ENCODE measurements at places on chromosomes 5 and 9.

DNA sequence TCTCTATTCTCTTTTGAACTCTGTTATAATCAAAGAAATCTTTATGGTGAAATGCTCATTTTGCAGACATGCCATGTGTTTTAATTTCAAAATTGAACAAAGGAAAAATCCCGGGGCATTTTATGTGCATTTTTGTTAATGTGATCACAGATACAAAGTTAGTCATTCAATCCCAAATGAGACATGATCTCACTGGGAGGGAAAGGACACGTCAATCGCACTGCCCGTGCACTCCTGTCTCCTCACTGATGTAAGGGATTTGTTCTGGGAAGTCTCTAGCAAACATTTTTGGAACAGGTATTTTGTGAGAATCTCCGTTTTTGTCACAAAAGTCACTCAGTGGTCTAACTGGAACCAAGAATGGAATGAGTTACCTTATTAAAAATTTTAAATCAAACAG lies 97.9 kb upstream of the RANBP6 start:
- DNase-seq = no peak

- peak; percentile 3 for DNase-seq
These were observed 12.6 kb upstream of the LPCAT1 start for GRCh38 chr5:1536322-1536845.

DNA sequence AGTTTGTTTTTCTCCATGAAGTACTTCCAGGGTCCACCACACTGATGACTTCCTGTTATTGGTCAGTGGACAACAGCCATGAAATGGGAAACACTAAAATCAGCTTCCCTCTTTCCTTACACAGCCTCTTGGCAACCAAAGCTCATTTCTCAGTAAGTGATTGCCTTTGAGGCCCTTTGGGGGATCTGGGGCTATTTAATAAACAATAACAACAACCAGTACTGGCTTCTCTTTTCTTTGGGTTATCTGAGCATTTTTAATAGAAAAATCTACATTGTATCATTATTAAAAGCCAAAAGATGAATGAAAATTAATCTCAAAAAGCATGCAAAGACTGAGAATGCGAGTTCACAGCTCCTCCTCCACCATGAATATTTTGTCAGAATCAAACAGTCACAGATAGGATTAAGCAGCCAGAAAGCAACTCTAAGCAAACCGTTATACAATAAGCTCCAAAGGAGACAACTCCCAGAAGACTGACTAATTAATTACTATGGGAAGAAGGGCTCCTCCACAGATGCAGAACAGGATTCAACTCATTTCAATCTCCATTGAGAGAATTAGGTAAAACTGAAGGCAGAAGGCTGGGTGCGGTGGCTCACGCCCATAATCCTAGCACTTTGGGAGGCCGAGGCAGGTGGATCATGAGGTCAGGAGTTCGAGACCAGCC lies 68.3 kb downstream of the SERINC5 start:
- DNase-seq = peak; percentile 63

DNA sequence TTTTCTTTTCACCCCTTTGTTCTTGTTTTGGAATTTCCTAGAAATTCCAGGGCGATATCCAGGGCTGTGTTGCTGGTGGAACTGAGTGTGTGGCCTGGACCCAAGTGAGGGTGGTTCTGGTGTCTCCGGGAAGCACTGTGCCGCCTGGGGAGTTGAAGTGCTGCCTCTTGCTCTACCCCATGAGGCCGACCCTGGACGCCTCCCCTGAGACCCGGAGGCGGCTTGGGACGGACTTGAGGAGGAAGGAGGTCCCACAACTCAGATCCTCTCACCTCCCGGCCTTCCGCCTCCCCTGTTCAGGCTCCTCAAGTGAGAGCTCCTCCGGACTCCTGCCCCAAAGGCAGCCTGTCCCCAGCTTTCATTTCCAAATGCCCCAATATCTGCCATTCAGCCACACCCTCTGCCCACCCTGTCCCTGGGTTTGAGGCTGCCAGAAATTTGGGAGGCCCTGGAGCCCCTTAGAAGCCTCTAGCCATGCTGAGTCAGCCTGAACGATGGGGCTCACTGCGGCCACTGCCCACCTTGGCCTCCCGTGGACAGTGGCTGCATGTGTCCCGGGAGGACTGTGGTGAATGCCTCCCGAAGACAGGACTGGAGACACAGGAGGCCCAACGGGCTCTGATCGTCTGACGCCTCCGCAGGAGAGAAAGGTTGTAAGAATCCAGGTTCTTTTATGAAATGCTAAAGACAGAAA lies 42.6 kb upstream of the SLC6A19 start:
- no peak for DNase-seq

Data from D341Med (cell line).